CD4-positive, alpha-beta memory T cell (primary cell): ENCODE measurements at places on chromosomes 5 and 9.

DNA sequence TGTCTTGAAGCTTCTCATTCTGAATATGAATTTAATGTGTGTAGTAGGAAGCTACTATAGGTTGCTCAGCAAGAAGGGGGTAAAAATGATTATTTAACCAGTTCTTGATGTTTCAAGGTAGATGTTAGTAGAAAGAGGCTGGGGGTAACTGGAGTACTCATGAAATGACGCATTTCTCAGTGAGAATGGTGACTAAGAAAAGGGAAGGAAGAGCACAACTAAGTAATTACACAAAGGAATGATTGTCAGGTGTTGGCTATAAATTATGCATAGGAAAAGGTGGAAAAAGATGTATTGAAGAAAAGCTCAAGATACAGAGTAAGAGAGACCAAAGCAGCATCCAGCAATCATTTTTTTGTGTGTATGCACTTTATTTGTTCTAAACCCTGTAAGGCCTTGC is 1.4 kb upstream of the PSIP1 start:
- no peak for DNase-seq

- DNase-seq, result peak; percentile 19
Observed at GRCh38 chr9:31335529-31336234, 1048.8 kb upstream of the ACO1 start.

GRCh38 chr9:33403941-33404787 is 1.8 kb upstream of the AQP7 start:
- no peak for DNase-seq

- no peak for DNase-seq
Observed at GRCh38 chr5:64458948-64459347, 46.9 kb upstream of the RGS7BP start.
